ENCODE measurements at places on chromosomes 3 and 15.
A peak's percentile ranks its signal among the peaks of the same experiment; 100 is the strongest.

DNA sequence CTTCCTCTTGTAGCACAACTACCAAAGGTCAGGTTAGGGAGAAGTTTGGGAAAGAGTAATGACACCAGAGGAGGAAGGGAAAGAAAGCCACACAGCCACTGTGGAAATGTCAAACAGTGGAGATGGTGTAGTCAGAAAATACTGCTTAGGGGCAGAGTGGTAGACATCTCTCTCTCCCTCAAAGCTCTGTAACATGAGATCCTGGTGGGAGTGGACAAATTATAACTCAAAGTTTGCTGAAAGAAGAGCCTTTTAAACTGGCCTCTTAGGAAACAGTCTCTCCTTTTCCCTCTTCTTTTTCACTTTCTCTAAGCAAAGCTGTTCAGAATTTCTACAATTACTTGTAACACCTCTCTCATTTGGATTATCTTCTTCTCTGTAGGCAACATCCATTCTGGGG lies 55.8 kb downstream of the LRRN1 start:
- DNase-seq, result peak; percentile 34

GRCh38 chr15:48647962-48648361 lies 2.5 kb upstream of the FBN1 start:
- no peak for DNase-seq

- no peak for DNase-seq
Measured at GRCh38 chr3:127612966-127613365, 14.8 kb downstream of the MCM2 start.

- DNase-seq, result no peak
Measured at GRCh38 chr3:153038367-153038766, 123.7 kb upstream of the RAP2B start.

- DNase-seq, result no peak
Measured at GRCh38 chr3:149547413-149547812, 72.9 kb downstream of the TM4SF4 start.

- no peak for DNase-seq
Measured at GRCh38 chr15:68310178-68310803, 32.7 kb downstream of the FEM1B start.

DNA sequence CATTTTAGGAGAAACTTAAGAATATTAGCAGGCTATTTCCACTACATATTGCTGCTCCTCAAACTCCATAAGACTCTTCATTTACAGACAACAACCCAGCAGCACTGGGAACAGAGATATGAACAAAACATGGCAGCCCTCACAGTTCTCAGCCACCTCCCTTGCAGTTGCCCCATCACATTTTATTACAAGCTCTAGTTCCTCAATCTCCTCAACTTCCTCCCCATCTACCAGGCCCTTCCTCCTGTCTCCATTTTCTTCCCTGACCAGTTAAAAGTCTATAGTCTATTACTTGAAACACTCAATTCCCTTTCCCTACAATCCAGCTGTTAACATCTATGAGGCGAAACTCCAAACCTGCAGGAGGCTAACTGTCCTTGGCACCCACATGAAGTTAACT lies 412.5 kb downstream of the TBC1D5 start:
- DNase-seq, result no peak

- DNase-seq, result no peak
Measured at GRCh38 chr15:43190178-43190577, 5.0 kb downstream of the CCNDBP1 start.

DNA sequence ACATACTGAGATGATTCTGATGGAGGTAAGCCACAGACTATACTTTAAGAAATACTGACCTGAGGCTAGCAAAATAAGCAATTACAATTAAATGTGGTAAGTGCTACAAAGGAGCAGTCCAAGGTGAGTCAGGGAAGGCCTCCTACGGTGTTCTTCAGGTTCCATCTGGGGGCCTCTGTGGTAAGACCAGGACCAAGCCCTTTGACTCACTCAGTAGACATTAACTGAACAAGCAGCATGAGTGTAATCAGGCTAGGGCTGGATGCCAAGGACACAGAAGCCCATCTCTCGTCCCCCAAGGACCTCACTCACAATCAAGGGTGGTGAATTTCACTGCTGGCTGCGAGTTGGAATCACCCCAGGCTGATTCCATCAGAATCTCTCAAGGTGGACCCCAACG lies 37.3 kb downstream of the DZIP1L start:
- no peak for DNase-seq

GRCh38 chr3:70149714-70150400 lies 150.3 kb downstream of the SAMMSON start:
- DNase-seq, result no peak

- DNase-seq, result no peak
Measured at GRCh38 chr3:61665987-61666386, 104.6 kb downstream of the PTPRG start.

GRCh38 chr15:74847432-74847831 lies 4.5 kb upstream of the ULK3 start:
- no peak for DNase-seq

DNA sequence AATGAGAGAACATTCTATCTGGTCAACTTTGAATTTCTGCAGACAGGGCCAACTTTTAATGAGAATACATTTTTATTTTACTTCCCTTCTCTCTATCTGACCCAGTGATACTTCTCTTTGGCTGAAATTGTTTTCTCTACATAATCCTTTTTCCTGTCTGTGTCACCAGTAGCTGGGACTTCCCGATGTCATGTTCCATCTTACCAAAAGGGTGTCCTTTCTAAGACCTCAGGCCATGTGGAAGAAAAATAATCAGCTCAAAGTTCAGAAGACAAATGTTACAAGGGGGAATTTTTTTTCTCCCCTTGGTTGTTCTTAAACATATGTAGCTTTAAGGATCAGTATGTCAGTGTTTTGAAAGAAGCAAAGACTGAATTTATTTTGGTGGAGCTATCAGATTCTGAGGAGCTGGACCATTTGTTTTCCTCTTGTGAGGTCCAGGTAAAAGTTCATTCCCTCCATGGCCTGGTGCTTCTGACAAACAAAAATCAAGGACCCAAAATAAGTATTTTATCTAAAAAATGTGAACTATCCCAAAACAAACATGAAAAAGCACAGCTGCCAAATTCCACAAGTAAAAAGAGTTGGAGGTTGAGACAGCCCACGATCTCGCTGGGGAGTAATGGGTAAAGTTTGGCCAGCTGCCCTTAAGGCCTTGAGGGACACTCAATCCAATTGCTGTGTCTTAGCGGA lies 859.4 kb upstream of the NR2F2 start:
- DNase-seq, result no peak

GRCh38 chr3:77348244-77348855 lies 308.5 kb downstream of the ROBO2 start:
- DNase-seq, result no peak

- no peak for DNase-seq
Measured at GRCh38 chr3:138297059-138297607, 32.5 kb downstream of the NME9 start.

- DNase-seq, result no peak
Measured at GRCh38 chr15:48834756-48835155, 23.9 kb upstream of the CEP152 start.

GRCh38 chr3:105857601-105858000 lies 11.2 kb downstream of the CBLB start:
- DNase-seq, result no peak

GRCh38 chr15:39552556-39552955 lies 28.3 kb upstream of the THBS1 start:
- DNase-seq, result no peak

DNA sequence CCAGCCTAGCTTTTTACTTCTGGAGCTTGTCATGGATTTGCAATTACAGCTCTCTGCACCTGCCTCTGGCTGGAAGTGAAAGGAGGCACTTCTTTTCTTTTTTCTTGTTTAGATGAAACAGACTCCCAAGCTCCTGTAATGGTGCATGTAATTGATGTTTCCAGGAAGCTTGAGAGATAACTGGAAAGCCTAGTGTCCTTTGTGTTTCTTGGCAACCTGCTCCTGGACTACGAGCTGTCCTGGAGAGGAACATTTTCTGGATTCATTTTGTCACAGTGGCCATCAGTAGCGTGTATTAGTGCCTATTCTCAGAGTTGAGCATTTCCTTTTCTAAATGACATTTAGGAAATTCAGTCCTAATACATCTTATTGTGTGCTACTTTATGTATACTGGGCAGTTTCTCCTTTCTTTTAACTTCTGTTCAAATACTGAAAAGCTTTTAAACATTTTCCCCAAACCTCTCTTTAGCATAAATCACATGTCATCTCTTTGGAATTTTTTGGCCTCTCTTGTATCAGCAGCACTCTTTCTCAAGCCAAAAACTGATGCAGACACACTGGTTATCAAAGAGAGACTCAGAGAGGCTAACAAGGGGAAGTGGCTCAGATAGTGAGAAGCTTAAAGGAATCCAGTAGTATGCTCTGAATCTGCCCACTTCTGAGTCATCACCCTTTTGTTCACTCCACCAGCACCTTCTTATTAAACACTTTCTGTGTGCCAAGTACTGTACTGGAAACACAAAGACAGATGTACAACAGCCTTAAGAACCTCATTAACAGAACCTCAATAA lies 62.6 kb upstream of the SLC2A2 start:
- DNase-seq, result no peak

- DNase-seq, result no peak
Measured at GRCh38 chr3:152209060-152209459, 59.7 kb upstream of the MBNL1 start.

GRCh38 chr3:48662753-48663488 lies at the start of gene CELSR3:
TSS of gene CELSR3 (minus strand) at chr3:48662886. CDS start at chr3:48662634, 252 bp downstream.
- DNase-seq, result no peak

DNA sequence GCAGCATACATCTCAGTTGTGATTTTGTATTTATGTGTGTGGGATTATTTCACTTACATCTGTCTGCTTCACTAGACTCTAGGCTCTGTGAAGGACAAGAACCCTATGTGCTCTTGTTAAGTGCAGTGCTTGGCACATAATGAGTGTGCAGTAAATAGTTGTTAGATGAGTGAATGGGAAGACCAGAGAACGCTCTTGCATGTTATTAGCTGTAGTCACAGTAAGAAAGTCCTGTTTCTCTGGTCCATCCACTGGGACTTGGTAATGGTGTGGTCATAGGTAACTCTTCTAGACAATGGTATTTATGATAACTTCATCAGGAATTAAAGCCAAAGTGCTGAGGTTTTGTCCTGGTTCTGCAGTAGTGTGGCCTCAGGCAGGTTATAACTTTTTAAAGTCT lies 1.4 kb upstream of the AQP9 start:
- DNase-seq, result no peak

DNA sequence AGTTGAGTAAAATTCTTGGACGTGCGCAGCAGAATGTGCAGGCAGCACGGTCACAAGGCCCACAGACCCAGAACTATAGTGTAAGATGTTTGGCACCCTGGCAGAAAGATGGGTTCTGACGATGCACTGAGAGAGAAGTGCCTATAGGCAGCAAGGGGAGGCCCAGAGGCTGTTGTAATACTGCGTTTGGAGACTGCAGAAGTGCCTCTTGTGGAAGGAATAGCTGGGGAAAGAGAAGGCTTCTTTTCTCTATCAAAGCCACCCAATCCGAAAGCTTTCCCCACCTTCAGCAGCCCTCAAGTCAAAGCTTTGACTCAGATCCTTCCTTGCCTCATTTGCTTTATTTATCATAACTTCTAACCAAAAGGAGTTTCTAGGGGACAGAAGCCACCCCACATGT lies 5.2 kb upstream of the SIN3A start:
- DNase-seq, result no peak

DNA sequence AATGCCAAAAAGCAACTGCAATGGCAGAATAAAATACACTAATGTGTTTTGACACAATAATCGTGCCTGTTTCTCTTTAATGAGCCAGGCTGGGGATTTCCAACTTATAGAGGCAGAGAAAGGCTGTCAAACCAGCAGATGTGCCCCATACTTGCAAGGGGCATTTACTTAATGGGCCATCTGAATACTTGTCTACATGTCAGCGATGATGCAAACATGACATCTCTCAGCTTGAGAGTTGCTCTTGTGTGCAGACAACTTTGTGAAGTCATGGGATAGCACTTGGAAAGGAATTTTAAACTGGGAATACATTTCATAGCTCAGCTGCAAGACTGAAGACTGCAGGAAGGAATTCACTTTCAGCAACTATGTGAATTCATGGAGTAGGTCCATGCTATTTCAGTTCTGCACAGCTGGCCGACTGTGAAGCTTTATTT lies 127.4 kb upstream of the ADAMTS9 start:
- DNase-seq, result no peak
